CD4-positive, alpha-beta T cell (primary cell): ENCODE measurements at places on chromosomes 16 and 17.

- H3K4me3 ChIP-seq: no peak overlapping the region
- H3K27me3 ChIP-seq: no peaks in the 10 kb centered on the region
- no peak for DNase-seq
- H3K36me3 ChIP-seq: no peaks in the 10 kb centered on the region
- H3K4me1 ChIP-seq: no peaks in the 10 kb centered on the region
Measured at GRCh38 chr16:65313936-65314626, 192.2 kb upstream of the CDH11 start.

- peak; percentile 51 for DNase-seq
- peak overlapping the region; percentile 83 for H3K27ac ChIP-seq
- H3K27me3 ChIP-seq: no peaks in the 10 kb centered on the region
- peaks cover 69% of the 10 kb centered on the region for H3K4me1 ChIP-seq
- peak overlapping the region; percentile 99 for H3K4me3 ChIP-seq
Measured at GRCh38 chr17:8963647-8964258, 1.8 kb downstream of the PIK3R5 start.

GRCh38 chr16:58109330-58109729 is 19.9 kb downstream of the CFAP20 start:
- peaks cover 12% of the 10 kb centered on the region for H3K36me3 ChIP-seq
- no peak overlapping the region for H3K4me3 ChIP-seq
- H3K27me3 ChIP-seq: no peaks in the 10 kb centered on the region
- no peak overlapping the region for H3K27ac ChIP-seq
- H3K4me1 ChIP-seq: no peaks in the 10 kb centered on the region

GRCh38 chr16:68884861-68885720 is 41.8 kb downstream of the TANGO6 start:
- no peaks in the 10 kb centered on the region for H3K4me1 ChIP-seq
- peaks cover 18% of the 10 kb centered on the region for H3K36me3 ChIP-seq
- DNase-seq: no peak
- no peak overlapping the region for H3K4me3 ChIP-seq
- no peaks in the 10 kb centered on the region for H3K27me3 ChIP-seq

- H3K27me3 ChIP-seq: peaks cover 19% of the 10 kb centered on the region
- H3K36me3 ChIP-seq: no peaks in the 10 kb centered on the region
- no peak for DNase-seq
- H3K4me3 ChIP-seq: peak within 1 kb of the TSS; percentile 47
- peaks cover 19% of the 10 kb centered on the region for H3K4me1 ChIP-seq
Measured at GRCh38 chr16:30010844-30011713, at the start of gene DOC2A. Gene DOC2A (minus strand): TSS chr16:30011027. CDS start chr16:30010222, 805 bp downstream.

- H3K4me3 ChIP-seq: no peak overlapping the region
- peak; percentile 76 for DNase-seq
- H3K4me1 ChIP-seq: peaks cover 5% of the 10 kb centered on the region
- peaks cover 34% of the 10 kb centered on the region for H3K36me3 ChIP-seq
Measured at GRCh38 chr17:37047631-37048104, 98.9 kb downstream of the AATF start.

- peaks cover 9% of the 10 kb centered on the region for H3K27me3 ChIP-seq
- H3K27ac ChIP-seq: no peak overlapping the region
- no peaks in the 10 kb centered on the region for H3K36me3 ChIP-seq
- no peak overlapping the region for H3K4me3 ChIP-seq
- H3K4me1 ChIP-seq: no peaks in the 10 kb centered on the region
Measured at GRCh38 chr16:73076324-73076810, 28.4 kb upstream of the ZFHX3 start.
